GM23338 (cell line): ENCODE measurements at places on chromosomes 3 and 15. TPM values are rescaled to one million over a fixed set of nuclear protein-coding genes. Genes with fewer than 3 reads are reported as not detected.

SUMF1 gene
- 6.3 and 6.9 TPM in 2 replicates for polyA plus RNA-seq

DNA sequence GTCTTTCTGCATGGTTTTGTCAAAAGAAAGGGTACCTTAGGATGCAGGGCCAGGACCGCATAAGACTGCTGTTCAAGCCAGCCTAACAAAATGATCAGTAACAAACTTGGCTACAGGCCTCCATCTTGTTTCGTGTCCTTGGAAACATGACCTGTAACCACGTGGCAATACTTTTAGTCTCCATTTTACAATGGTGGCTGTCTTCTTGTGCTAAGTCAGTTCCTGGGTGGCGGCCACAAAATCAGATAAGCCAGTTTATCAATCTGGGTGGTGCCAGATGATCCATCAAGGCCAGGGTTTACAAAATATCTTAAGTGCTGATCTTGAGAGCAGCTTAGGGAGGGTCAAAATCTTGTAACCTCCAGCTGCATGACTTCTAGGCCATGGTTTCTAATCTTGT, 57.1 kb upstream of the GK5 start:
- DNase-seq, result no peak

DNA sequence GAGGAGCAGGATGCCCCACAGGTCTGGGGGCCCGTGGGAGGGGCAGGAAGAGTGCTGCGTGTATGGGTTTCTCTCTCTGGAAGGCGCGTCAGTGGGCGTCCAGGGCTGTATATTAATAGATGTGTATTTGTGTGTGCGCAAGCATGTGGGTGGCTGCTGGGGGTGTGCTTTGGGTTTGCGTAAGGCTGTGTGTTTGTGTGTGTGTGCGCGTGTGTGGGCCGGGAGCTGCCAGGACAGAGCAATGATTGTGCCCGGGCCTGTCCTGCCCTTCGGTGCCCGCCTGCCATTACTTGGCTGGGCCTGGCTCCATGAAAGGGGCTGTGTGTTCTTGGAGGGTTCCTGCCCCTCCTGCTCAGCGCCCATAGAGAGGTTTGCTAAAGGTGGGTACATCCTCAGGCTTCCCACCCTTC, 16.3 kb downstream of the CSPG4 start:
- no peak for DNase-seq

GRCh38 chr3:108472001-108472591, 38.3 kb downstream of the MYH15 start:
- no peak for DNase-seq

ZNF80 gene
- polyA plus RNA-seq, result not detected in 2 replicates

MUC4 gene
- polyA plus RNA-seq, result 0.80 and 1.3 TPM in 2 replicates

DNA sequence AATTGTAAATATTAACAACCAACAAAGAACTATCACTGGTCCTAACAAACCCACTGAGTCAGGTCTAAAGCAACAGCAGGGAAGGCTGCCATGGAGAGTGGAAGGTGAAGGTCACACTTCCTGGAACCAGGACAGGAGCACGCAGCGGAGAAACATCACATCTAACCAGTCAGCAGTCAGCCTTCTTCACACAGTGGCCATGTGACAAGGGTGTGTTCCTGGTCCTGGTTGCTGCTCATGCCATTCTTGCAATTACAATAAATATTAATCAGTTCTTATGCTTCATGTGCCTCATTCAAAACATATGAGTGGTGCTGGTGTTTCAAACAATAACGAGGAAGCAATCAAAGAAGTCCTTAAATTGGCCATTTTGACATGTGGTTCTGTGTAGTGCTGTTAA, 162.8 kb downstream of the ARRDC4 start:
- DNase-seq, result no peak

DNA sequence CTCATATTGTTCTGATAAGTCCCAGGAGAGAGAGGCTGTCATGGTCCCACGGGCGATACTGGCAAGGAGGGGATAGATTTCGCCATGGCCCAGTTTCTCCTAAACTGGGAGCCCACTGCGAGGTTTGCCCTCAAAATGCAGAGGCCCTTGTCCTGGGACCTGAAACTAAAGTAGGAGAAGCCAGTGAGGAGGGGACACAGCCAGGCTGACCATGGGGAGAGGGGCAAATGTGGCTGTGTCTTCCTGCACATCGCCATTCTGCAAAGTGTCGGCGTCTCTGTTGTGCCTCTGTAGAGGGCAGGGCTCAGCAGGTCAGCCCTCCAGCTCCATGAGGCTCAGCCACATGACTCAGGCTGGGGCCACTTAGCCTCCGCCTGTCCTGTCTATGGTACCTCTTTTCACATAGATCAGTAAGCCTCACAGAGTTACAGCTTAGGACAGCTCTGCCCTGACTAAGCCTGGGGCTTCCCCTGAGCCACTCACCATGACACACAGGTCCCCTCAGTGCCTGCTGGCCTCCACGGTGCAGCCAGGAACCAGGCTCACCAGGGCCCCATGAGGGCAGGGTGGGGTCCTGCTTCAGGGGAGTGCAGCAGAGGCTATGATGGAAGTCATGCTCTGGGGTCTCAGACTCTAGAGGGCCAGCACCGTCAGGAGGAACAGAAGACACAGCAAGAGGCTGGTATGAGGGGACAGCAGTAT, 28.6 kb upstream of the PLXNA1 start:
- no peak for DNase-seq

GRCh38 chr3:71142441-71143161, 440.9 kb downstream of the FOXP1 start:
- peak; percentile 81 for DNase-seq

GRCh38 chr15:52256366-52256765, 39.2 kb downstream of the MYO5C start:
- DNase-seq, result peak; percentile 87

DNA sequence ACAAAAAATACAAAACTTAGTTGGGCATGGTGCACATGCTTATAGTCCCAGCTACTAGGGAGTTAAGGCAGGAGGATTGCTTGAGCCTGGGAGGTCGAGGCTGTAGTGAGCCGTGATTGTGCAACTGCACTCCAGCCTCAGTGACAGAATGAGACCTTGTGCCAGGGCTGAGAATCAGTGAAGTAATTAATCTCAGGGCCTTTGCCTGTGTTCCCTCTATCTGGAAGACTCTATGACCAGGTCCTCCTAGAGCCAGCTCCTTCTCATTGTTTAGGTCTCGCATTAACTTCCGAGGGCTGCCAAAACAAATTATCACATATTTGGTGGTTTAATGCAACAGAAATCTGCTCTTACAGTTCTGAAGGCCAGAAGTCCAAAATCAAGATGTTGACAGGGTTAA, 41.4 kb upstream of the FLNB start:
- DNase-seq, result no peak

CYP8B1 gene
- polyA plus RNA-seq, result not detected in 2 replicates

DNA sequence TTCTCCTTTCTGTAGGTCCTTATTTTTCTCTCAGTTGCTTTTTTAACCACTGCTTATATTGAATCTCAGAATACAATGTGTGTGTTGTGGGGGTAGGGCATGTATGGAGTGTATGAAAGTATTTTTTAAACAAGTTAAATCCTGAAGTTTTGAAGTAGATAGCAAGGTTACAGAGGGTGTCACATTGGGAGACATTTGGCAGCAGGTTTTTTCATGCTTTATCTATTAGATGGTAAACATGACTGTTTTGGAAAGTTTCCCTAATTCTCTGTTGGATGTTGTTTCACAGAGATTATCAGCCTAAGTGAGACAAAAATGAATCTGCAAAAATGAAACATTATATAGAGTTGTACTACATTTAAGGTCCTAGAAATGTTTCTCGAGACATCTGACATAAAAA, 190.6 kb upstream of the ARPP21 start:
- no peak for DNase-seq

GRCh38 chr3:75171630-75172230, 492.4 kb upstream of the FRG2C start:
- peak; percentile 48 for DNase-seq

DNA sequence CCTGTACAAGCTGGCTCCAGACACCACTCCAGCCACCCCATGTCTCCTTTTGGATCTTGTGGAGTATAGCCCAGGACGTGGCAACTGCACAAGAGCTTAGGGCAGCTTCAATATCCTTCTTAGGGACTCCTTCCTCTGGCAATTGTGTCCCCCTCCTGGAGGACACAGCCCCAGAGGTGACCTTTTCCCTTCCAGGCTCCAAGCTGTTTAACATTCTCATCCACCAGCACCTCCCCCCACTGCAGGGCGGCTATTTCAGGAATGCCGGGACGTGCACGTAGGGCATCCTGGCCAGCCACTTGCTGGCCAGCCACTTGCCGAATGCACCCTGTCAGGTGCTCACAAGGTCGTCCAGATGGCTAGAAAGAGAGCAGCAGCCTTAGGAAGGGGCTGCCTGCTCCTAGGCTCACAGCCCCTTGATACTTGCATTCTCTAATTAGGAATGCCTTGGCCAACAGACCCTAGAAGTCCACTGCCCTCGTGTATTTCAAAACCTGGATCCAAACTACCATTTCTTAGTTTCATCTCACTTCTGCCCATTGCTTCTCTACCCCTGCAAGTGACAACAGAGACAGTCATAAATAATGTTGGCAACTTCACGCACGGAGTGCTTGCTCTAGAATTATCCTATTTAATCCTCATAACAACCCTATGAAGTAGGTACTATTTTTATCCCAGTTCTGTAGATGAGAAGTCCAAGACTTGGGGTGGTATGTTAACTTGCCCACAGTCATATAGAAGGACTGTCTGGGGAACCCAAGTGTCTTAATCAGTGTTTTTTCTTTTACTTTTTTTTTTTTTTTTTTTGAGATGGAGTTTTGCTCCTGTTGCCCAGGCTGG, 24.5 kb upstream of the IDH2 start:
- DNase-seq, result peak; percentile 93

HYAL1 gene
- 1.7 and 2.1 TPM in 2 replicates for polyA plus RNA-seq

RAB6B gene
- polyA plus RNA-seq, result 1.2 and 1.4 TPM in 2 replicates

DNA sequence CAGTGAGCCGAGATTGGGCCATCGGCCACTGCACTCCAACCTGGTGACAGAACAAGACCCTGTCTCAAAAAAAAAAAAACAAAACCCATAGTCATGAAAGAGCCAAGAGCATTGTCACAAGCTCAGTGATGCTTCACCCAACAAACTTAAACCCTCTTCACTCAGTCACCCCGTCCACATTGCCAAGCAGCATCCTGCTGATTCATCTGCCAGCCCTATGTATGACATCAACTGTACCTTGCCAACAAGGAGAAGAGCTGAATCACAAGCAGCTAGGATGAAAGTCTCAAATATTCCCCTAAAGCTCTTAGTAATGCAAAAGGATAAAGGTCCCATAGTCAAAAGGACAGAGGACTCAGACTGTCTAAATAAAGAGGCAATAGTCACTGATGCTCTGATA, 90.0 kb downstream of the ANO10 start:
- no peak for DNase-seq

STRC gene
- 0.40 TPM in 1 of 2 replicates, not detected in the other for polyA plus RNA-seq

DNA sequence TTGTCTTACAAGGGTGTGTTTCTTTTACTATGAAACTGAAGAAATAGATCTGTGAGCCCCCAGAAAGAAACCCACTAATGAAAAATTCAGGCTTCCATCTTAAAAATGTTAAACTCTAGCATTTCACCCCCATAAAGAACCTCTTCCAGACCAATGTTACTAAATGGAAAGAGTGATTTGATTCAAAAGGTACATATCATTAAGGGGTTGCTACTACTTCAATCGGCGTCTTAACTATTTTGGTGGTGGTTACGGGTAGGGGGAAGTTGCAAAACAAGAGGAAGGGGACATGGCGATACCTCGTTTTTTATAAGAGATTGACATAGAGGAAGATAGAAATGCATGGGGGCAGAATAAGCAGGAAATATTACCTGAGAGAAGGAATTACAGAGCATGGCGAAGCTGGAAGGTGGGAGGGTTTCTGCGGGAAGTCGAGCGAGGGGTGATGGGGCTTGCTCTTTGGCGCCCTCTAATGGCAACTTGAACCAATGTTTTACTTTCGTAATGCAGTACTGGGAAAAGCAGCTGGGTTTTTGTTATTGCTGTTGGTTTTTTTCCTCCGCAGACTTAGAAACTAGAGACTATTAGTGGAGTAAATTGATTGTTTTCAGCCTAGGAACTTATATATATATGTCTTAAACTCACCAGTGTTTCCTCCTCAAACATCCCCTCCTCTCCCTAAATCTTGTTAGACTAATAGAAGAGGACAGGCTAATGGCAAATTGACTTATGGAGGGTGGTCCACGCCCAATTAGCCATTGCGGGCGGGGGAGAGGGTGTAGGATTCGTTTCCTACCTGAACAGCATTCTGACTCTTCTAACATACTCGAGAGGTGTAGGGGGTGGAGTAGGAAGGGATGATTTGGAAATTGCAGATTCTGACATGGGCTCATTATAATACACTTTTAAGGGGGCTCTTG, 11.3 kb upstream of the SOX2 start:
- peak; percentile 92 for DNase-seq

DNA sequence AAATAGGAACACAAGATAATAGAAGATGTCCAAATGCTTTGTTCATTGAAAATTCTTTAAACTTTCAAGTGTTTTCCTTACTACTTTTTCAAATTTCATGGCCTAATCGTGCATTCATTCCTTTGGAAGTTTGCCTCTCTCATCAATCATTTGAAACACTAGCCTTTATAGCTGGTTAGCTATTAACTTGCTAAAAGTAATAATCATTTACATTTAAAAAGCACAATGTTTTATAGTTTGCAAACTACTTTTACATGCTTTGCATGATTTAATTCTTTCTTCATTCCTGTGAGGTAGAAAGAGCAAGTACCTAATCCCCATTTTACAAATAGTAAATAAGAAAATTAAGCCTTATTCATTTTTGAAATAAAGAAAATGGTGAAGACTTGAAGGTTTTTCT, 137.4 kb upstream of the SLC7A14 start:
- no peak for DNase-seq

CCR5 gene
- polyA plus RNA-seq, result not detected in 2 replicates

DNA sequence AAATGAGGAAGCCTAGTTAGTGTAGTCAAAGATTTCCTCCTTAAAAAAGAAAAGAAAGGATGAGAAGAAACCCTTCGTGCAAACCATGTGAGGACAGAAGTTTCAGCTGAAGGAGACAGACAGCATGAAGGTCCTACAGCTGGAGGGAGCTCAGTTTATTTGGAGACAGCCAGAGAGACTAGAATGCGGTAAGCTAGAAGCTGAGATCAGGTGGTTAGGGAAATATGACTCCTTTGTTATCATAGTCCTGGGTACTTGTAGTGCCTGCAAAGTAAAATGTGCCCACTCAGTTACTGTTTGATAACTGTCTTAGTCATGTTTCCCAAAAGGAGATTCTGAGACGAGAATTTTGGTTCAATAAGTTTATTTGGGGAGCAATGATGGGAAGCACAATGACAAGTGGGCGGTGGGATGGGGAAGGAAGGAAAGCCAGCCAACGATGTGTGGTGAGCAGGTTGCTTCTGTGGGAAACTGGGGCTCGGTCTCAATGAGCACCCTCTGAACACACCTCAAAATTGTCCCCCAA, 178.8 kb upstream of the SNTN start:
- DNase-seq, result no peak

CNTN4 gene
- polyA plus RNA-seq, result 0.82 and 0.91 TPM in 2 replicates
